RPMI7951 (cell line): ENCODE measurements at places on chromosomes 5 and 9. TPM values are rescaled to one million over a fixed set of nuclear protein-coding genes. Genes with fewer than 3 reads are reported as not detected.

Gene TMEFF1
- 0.48 and 2.1 TPM in 2 replicates for total RNA-seq

Gene CARD9
- total RNA-seq, result 0.68 TPM in 1 of 2 replicates, not detected in the other

Gene INVS
- 15.0 and 19.6 TPM in 2 replicates for total RNA-seq

Gene NRG2
- 1.7 and 1.9 TPM in 2 replicates for total RNA-seq

Gene FOXD4
- not detected in 2 replicates for total RNA-seq

Gene SPAG8
- 1.7 and 1.8 TPM in 2 replicates for total RNA-seq

Gene TPPP
- total RNA-seq, result 0.72 and 0.98 TPM in 2 replicates

Gene PCDHGB1
- 10.6 and 10.9 TPM in 2 replicates for total RNA-seq

Gene DOCK2
- total RNA-seq, result 12.5 and 13.0 TPM in 2 replicates

Gene RCL1
- total RNA-seq, result 8.4 and 8.6 TPM in 2 replicates

Gene SLIT3
- 0.72 and 1.3 TPM in 2 replicates for total RNA-seq

Gene TSSK1B
- total RNA-seq, result not detected in 2 replicates

Gene NR2F1-AS1
- 20.9 and 29.2 TPM in 2 replicates for total RNA-seq

Gene ZNF608
- 15.9 TPM in 2 replicates for total RNA-seq

Gene PHF24
- not detected in 2 replicates for total RNA-seq

Gene TAF11L10
- total RNA-seq, result not detected in 2 replicates

Gene ANKRA2
- 15.2 and 19.5 TPM in 2 replicates for total RNA-seq

Gene CATSPER3
- not detected in 2 replicates for total RNA-seq

Gene NOL6
- 12.9 and 13.2 TPM in 2 replicates for total RNA-seq

Gene PGM5
- 0.36 and 2.9 TPM in 2 replicates for total RNA-seq

Gene PCDH1
- total RNA-seq, result 1.6 and 2.2 TPM in 2 replicates

Gene IRX2
- total RNA-seq, result 0.12 TPM in 1 of 2 replicates, not detected in the other

Gene SOHLH1
- total RNA-seq, result not detected in 2 replicates

Gene ANGPTL2
- 36.3 and 47.8 TPM in 2 replicates for total RNA-seq

Gene CACNA1B
- total RNA-seq, result not detected in 2 replicates

Gene EPB41L4B
- under 0.01 TPM in 1 of 2 replicates, not detected in the other for total RNA-seq

Gene FLT4
- not detected in 2 replicates for total RNA-seq

Gene LPAR1
- total RNA-seq, result 69.0 and 74.6 TPM in 2 replicates

Gene TSTD2
- 14.1 and 14.5 TPM in 2 replicates for total RNA-seq

Gene ZDHHC11B
- not detected in 2 replicates for total RNA-seq

Gene BARX1
- 0.10 TPM in 1 of 2 replicates, not detected in the other for total RNA-seq
